ENCODE measurements at places on chromosomes 11 and 22.

GRCh38 chr11:16153951-16154350, 202.4 kb downstream of the SOX6 start:
- DNase-seq = no peak

DNA sequence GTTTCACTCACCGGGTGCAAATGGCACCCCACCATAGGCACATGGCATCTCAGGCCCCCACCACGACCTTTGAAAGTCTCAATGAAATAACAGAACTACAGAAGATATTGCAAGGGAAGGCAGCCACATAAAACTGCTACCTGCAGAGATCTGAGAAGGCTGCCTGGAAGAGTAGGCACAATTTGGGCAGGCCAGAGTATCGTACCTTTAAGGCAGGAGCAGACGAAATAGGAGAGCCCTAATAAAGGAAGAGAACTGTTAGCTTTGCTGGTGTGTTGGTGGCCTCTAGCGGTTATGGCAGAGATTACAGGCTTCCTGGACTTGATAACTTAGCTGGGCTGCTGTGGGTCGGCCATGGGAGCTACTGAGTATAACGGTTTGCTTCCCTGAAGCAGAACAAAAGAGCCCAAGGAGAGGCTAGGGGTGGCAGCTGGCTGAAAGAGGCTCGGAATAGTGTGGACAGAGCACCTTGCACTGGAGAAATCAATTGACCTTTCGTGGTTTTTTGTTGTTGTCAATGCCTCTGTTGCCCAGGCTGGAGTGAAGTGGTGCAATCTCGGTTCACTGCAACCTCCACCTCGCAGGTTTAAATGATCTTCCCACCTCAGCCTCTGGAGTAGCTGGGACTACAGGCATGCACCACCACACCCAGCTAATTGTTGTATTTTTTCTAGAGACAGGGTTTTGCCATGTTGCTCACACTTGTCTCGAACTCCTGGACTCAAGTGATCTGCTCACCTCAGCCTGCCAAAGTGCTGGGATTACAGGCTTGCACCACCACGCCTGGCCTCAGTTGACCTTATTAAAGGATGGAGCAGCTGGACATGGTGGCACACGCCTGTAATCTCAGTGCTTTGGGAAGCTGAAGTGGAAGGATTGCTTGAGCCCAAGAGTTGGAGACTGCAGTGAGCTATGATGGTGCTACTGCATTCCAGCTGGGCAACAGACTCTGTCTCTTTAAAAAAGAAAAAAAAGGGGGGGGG, 4.8 kb downstream of the SDF2L1 start:
- DNase-seq = peak; percentile 85

DNA sequence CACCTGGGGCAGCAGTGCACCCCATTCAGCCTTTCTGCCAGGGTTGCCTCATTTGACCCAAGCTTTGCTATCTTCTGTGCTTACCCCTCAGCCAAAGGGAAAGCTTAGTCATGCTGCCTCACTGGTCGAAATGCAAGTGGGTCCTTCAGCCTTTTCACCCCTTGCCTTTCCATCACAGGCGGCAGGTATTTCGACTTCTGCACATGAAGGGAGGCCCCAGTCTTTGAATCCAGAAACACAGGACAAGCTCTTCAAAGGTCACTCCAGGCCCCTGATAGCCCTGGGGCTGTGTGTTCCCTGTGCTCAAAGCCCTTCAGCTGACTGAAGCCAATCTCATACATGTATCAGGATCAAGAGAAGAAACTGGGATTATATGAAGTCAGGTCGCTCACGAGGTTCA, 129.7 kb downstream of the SNX19 start:
- DNase-seq = no peak

DNA sequence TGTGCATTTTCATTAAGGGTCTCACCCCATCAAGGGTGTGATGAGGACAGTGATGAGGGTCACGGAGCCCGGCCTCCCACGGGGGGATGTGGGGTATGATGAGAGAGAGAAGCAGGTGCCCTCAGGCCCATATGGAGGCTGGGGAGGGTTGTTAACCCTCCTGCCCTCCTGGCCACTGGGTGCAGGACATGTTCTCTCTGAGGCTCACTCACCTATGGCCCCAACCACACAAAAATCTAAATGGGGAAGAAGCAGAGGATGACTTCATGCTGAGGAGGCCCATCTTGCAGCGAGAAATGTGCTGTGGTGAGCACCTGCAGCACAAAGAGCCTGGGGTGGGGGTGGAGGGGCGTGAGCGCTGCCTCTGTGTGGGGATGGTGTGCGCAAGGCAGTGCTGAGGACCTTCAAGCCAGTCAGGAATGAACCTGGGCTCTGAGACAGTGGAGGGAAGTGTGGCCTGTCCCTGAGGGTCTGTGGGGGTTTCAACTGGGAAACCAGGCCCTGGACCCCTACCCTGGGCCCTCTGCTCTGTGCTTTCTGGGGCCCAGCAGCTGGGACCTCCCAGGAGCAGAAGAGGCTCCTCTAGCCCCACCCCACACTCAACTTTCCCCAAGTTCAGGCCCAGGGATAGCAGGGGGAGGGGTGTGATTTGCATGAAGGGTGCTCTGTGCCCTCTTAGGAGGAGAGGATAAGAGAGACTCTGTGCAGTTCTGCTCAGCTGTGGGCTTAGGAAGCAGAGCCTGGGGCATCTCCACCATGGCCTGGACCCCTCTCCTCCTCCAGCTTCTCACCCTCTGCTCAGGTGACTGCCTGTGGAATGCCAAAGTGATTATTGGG, 43.0 kb upstream of the TOP3B start:
- DNase-seq = no peak

- DNase-seq = no peak
Observed at GRCh38 chr11:119652907-119653659, 75.9 kb downstream of the NECTIN1 start.

DNA sequence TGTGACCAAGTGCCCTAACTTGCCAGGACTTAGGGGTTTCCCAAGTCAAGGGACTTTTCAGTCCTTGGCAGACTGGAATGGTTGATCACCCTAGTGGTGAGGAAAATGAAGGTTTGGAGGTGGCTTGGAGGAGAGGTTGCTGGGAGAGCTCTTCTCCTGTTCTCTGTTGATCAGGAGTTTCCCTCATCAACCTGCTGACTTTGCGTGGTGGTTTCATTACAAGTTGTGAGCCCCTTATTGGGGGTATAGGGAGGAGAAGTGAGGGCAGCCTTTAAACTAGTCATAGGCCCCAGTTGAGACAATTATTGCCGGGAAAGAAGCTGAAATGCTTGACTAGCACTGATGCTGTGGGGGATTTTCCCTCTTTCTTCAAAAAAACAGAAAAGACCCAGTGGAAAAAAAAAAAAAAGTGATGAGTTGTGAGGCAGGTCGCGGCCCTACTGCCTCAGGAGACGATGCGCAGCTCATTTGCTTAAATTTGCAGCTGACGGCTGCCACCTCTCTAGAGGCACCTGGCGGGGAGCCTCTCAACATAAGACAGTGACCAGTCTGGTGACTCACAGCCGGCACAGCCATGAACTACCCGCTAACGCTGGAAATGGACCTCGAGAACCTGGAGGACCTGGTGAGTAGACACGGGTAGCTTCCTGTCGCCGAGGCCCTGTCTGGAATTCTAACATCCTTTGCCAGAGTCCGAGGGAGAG, at the start of gene CXCR5:
TSS of gene CXCR5 (plus strand) at position 525 of the 704 bp plus-strand sequence. CDS start at position 575, 50 bp downstream.
- DNase-seq = peak; percentile 70

GRCh38 chr11:30282289-30282631, 40.6 kb upstream of the ARL14EP start:
- DNase-seq = peak; percentile 14

GRCh38 chr11:68655406-68655805, 28.9 kb upstream of the GAL start:
- no peak for DNase-seq

GRCh38 chr22:17907748-17908051, 116.7 kb downstream of the MICAL3 start:
- no peak for DNase-seq

DNA sequence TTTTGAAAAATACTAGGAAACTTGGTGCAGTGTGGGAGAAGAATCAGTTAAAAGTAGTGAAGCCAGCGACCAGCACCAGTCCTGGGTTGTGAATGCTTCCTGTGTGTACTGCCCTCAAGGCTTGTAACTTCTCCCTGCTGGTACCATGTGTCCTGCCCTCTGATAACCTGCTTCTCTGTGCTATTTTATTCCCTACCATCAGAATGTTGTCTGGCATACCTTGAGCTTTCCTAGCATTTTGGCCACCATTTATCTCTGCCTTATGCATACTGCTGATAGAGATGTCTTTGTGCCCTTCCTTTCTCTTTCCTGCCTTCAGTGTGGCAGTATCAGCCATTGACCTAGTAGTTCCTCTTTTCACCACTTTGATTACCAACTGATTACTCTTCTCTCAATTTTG, 2.0 kb downstream of the GTF2H1 start:
- no peak for DNase-seq

- DNase-seq = peak; percentile 88
Observed at GRCh38 chr11:65662799-65663638, at the start of gene RELA. Gene RELA (minus strand): TSS chr11:65662916. CDS start chr11:65662832, 84 bp downstream.

- DNase-seq = no peak
Observed at GRCh38 chr11:69041516-69041915, 7.2 kb upstream of the TPCN2 start.

- DNase-seq = no peak
Observed at GRCh38 chr11:73493956-73494598, 103.8 kb downstream of the FAM168A start.

- DNase-seq = no peak
Observed at GRCh38 chr22:31962387-31963125, 18.2 kb downstream of the YWHAH start.

Data from activated CD4-positive, alpha-beta T cell treated with anti-CD3 and anti-CD28 coated beads, Interleukin-2, amount 50 U/mL, for 48 hours (primary cell).